ENCODE measurements at places on chromosomes 11 and 22. TPM values are rescaled to one million over a fixed set of nuclear protein-coding genes. Genes with fewer than 3 reads are reported as not detected.

- H3K36me3 ChIP-seq: no peaks in the 10 kb centered on the region
- H3K4me3 ChIP-seq: no peak overlapping the region
- H3K4me1 ChIP-seq: peaks cover 27% of the 10 kb centered on the region
- no peak for DNase-seq
- peaks cover 42% of the 10 kb centered on the region for H3K27me3 ChIP-seq
Observed at GRCh38 chr11:11622772-11623171, 967 bp upstream of the GALNT18 start.

DNA sequence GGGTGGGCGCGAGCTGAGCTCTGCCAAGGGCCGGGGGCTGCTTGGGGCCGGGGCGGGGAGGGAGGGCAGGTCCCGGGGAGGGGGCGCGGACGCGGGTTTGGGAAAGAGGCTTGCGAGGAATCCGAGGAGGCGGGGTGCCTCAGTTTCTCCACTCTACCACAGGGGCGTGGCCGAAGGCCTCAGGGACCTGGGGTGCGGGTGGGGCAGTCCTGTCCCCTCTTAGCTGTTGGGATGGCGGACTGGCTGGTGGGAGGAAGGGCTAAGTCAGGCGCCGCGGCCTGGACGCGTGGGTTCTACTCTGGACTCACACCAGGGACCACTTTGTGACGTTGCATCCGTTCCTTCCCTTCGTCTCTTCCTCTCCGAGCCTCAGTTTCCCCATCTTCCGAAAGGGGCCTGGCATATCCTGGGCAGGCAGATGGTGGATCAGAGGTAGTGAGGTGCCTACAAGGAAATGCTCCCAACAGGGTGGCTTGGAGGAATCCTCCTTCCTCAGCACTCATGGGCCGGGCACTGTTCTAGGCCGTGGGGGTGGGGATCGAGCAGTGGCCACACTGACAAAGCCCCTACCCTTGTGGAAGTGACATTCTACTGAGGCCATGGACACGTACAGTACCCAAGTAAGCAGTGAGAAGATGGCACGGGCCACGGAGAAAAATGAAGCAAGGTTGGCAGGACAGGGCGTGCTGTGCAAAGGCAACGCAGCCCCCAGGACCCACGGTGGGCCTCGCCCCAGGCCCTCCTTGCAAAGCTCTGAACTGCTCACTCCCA is 13.2 kb downstream of the IGLL1 start:
- peak overlapping the region; percentile 51 for H3K4me3 ChIP-seq
- H3K27ac ChIP-seq: no peak overlapping the region
- H3K36me3 ChIP-seq: no peaks in the 10 kb centered on the region
- H3K27me3 ChIP-seq: peaks cover 5% of the 10 kb centered on the region
- no peak for DNase-seq

- no peak overlapping the region for H3K4me3 ChIP-seq
- H3K4me1 ChIP-seq: no peaks in the 10 kb centered on the region
- H3K36me3 ChIP-seq: no peaks in the 10 kb centered on the region
- DNase-seq: no peak
- H3K27ac ChIP-seq: no peak overlapping the region
Observed at GRCh38 chr11:101321222-101321621, 191.6 kb upstream of the PGR start.

DNA sequence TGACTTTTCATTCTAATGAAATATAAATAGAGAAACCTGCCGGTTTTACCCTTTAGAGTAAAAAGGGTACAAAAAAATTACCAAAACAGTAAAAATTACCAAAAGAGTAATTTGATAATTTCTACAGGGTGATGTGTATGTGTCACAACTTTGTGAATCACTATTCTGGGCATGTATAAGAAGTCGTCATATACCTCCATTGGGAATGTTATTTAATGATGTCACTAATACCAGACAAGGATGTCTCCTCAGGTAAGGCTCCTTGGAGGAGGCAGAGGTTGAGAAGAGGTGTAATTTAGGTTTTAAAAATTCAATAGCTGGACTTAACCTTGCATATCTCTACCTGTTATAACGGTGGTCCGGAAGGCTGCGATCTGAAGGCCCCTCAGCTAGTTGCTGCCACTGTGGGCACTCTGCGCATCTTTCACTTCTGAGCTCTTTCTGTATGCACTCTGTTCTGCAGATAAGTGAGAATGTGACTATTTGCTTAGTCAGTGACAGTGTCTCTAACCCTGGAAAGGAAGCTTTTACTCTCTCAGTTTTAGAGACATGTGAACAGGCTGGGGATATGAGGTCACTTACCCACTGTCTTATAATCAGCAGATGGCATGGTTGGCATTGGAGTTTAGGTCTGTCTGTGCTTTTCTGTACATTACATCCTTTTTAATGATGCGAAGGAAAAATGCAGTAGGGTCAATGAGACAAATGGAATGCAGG is 987 bp upstream of the NCR3LG1 start:
- no peaks in the 10 kb centered on the region for H3K36me3 ChIP-seq
- no peak overlapping the region for H3K4me3 ChIP-seq
- no peak for DNase-seq

- H3K4me3 ChIP-seq: no peak overlapping the region
- no peaks in the 10 kb centered on the region for H3K36me3 ChIP-seq
- no peak for DNase-seq
- H3K4me1 ChIP-seq: no peaks in the 10 kb centered on the region
- H3K27me3 ChIP-seq: peaks cover 5% of the 10 kb centered on the region
- no peak overlapping the region for H3K27ac ChIP-seq
Observed at GRCh38 chr11:117535201-117535849, 207.7 kb downstream of the CEP164 start.

GRCh38 chr11:131802440-131803115 is 432.2 kb downstream of the NTM start:
- H3K36me3 ChIP-seq: no peaks in the 10 kb centered on the region
- H3K27ac ChIP-seq: no peak overlapping the region
- H3K27me3 ChIP-seq: no peaks in the 10 kb centered on the region
- no peaks in the 10 kb centered on the region for H3K4me1 ChIP-seq
- no peak for DNase-seq

- no peak for DNase-seq
- H3K4me1 ChIP-seq: peaks cover 46% of the 10 kb centered on the region
- H3K4me3 ChIP-seq: peak within 1 kb of the TSS; percentile 83
- H3K27me3 ChIP-seq: peaks cover 10% of the 10 kb centered on the region
- H3K27ac ChIP-seq: peak within 1 kb of the TSS; percentile 51
- H3K36me3 ChIP-seq: no peaks in the 10 kb centered on the region
Observed at GRCh38 chr11:68312117-68312779, at the start of gene LRP5. LRP5 (plus strand) TSS chr11:68312591; CDS start chr11:68312715, 124 bp downstream.

- no peak for DNase-seq
- H3K4me3 ChIP-seq: no peak overlapping the region
- H3K27ac ChIP-seq: no peak overlapping the region
- H3K36me3 ChIP-seq: no peaks in the 10 kb centered on the region
- no peaks in the 10 kb centered on the region for H3K4me1 ChIP-seq
Observed at GRCh38 chr11:100203789-100204188, 483.3 kb upstream of the ARHGAP42 start.

- H3K4me3 ChIP-seq: no peak overlapping the region
- peaks cover 98% of the 10 kb centered on the region for H3K36me3 ChIP-seq
- H3K4me1 ChIP-seq: no peaks in the 10 kb centered on the region
- no peak overlapping the region for H3K27ac ChIP-seq
Observed at GRCh38 chr11:62716206-62716605, 8.7 kb downstream of the GNG3 start.

DNA sequence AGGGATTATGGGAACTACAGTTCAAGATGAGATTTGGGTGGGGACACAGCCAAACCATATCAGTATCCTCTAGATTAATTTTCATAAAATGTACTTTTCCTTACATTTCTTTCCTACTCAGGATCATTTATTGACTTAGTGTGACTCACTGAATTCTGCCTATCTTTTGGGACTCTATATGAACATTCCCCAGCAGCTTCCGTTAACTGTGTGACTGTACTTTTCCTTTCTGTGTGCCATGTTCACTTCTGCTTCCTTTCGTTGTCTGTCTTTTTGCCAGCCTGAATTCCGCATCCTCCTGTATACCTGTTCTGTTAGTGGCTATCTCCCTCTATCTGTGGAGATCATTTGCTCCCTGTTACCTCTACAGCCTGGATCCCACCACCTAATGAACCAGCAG is 48.8 kb downstream of the SPECC1L start:
- no peak overlapping the region for H3K27ac ChIP-seq
- H3K36me3 ChIP-seq: peaks cover 60% of the 10 kb centered on the region
- no peaks in the 10 kb centered on the region for H3K4me1 ChIP-seq

- H3K27ac ChIP-seq: no peak overlapping the region
- no peaks in the 10 kb centered on the region for H3K27me3 ChIP-seq
- peak; percentile 48 for DNase-seq
- no peaks in the 10 kb centered on the region for H3K36me3 ChIP-seq
- peaks cover 44% of the 10 kb centered on the region for H3K4me1 ChIP-seq
Observed at GRCh38 chr11:133945087-133945974, 11.4 kb downstream of the IGSF9B start.

DNA sequence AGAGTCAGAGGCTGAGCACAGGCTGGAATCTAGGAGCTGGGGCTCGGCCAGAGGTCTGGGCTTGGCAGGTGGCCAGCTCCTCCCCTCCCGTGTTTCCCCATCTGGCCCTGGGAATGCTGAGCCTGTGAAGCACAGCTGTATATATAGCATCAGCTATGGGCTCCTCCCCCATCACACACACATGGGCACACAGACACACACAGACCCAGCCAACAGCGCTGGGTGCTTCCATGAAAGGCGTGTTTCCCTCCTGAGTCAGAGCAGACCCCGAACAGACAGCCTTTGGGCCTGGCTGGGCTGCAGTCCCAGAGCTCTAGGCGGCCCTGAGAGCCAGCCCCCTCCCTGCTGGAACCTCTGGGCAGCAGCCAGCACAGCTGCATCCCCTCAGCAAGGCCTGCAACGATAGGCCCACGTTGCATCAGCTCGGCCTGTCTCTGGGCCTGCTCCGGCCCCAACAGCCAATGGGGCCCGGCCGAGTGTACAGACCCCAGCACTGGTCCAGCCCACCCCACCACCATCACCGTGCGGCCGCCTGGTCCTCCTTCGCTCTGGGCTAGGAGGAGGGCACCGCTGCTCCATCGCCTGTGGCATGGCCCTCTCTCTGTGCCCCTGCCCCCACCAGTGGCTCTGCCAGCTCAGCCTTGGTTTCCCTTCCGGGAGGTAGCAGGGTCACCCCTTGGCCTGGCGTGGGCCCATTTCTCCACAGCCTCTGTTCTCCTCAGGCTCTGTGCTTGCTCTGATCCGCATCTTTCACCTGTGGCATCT is 7.6 kb upstream of the SERPINH1 start:
- no peaks in the 10 kb centered on the region for H3K4me1 ChIP-seq
- no peaks in the 10 kb centered on the region for H3K36me3 ChIP-seq
- no peak for DNase-seq
- H3K27ac ChIP-seq: peak overlapping the region; percentile 71
- H3K4me3 ChIP-seq: no peak overlapping the region
- H3K27me3 ChIP-seq: no peaks in the 10 kb centered on the region

- DNase-seq: no peak
- no peaks in the 10 kb centered on the region for H3K27me3 ChIP-seq
- no peak overlapping the region for H3K27ac ChIP-seq
- H3K4me3 ChIP-seq: no peak overlapping the region
- H3K36me3 ChIP-seq: no peaks in the 10 kb centered on the region
- no peaks in the 10 kb centered on the region for H3K4me1 ChIP-seq
Observed at GRCh38 chr11:9015677-9016076, 11.9 kb upstream of the NRIP3 start.

OR52E8 gene
- total RNA-seq: not detected

NRGN gene
- total RNA-seq: 0.52 TPM

CAPN5 gene
- total RNA-seq: 1.5 TPM

KCNE3 gene
- 2.9 TPM for total RNA-seq

TUBA8 gene
- 0.57 TPM for total RNA-seq

SCGB1A1 gene
- total RNA-seq: 1.5 TPM

ART1 gene
- total RNA-seq: not detected

KCNQ1 gene
- 0.94 TPM for total RNA-seq

FOLH1 gene
- total RNA-seq: 0.99 TPM

MS4A6A gene
- total RNA-seq: 102 TPM
